Astrocyte (in vitro differentiated cells and primary cell): ENCODE measurements at places on chromosomes 2 and 18.
A peak's percentile ranks its signal among the peaks of the same experiment; 100 is the strongest.

DNA sequence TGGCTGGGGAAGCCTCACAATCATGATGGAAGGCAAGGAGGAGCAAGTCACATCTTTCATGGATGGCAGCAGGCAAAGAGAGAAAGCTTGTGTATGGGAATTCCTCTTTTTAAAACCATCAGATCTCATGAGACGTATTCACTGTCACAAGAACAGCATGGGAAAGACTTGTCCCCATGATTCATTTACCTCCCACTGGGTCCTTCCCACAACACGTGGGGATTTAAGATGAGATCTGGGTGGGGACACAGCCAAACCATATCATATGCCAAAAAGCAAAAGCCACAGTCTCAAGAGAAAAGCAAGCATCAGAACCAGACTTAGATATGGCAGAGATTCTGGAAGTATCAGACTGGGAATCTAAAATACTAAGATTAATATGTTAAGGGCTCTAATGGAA lies 30.0 kb upstream of the SCRN3 start:
- peak; percentile 12 for DNase-seq

DNA sequence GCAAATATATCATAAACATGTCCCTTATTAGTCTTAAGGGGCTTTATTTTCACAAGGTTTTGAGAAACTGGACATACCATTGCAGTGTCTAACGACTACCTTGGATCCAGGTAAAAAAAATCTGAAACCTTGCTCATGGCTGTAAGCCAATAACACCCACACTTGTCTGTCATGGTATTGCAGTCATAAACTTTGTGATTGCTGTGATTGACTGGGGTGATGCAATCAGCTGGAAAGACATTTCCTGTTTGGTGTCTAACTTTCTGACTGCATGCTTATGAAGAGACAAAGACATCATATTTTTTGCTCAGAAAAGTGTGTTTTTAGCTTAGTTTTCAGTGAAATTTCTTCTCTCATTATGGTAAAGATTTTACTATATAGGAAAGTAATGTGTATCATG lies 635.0 kb downstream of the TSN start:
- no peak for DNase-seq

GRCh38 chr2:86301711-86302202 lies 35.7 kb downstream of the REEP1 start:
- no peak for DNase-seq

GRCh38 chr2:19893520-19894133 lies 8.2 kb downstream of the TTC32 start:
- no peak for DNase-seq

DNA sequence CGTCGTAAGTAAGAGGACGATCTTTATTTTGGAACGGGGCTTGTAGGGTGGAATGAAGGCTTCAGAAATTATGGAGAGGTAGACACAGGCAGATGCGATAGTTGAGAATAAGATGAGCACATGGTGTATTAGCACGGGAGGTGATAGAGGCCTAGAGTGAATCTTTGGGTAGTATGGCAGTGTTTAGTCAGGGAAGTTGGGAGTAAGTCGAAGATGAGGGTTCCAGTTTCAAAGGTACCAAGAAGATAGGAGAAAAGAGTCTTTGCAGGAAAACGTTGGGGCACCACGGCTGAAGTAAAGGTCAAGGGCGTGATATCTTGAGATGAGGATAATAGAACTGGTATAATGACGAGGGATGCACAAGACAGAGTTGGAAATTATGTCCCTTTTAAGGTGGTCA lies 654 bp downstream of the PIK3C3 start:
- DNase-seq, result no peak

GRCh38 chr2:218161644-218162043 lies 5.1 kb downstream of the CXCR1 start:
- no peak for DNase-seq
